ENCODE measurements at places on chromosomes 16 and 17.
A peak's percentile ranks its signal among the peaks of the same experiment; 100 is the strongest.

DNA sequence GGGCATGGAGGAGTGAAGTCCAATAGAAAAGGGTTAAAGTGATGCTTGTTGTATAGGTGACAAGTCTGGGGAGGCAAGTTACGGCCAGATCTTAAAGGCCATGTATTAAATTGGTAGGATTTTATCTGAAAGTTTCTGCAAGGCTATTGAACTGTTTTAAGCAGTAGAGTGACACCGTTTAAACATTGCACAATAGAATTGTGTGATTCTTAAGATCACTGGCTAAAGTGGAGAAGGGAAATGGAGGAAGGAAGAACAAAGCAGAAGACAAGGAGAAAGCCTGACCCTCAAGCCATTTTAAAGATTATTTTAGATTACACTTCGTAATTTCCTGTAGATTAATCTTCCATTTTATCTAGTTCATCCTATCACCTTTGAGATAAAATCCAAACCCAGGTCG, 5.6 kb upstream of the MPHOSPH6 start:
- DNase-seq = no peak

DNA sequence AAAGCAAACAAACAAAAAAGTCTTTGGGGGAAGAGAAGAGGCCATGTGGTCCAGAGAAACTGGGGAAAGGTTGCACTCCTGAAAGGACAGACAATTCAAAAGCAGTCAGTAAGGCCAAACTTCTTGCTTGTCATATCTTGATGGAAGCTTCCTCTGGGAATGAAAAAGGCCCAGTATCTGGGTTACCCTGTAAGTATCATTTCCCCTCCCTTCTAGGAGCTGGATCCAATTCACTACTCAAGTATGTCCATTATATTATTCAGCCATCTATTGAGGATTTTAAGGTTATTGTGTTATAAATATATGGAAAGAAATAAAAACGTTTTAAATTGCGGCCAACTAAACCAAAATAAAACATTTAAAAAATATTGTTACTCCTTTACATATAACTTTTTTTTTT, 26.0 kb upstream of the MON1B start:
- DNase-seq = no peak

DNA sequence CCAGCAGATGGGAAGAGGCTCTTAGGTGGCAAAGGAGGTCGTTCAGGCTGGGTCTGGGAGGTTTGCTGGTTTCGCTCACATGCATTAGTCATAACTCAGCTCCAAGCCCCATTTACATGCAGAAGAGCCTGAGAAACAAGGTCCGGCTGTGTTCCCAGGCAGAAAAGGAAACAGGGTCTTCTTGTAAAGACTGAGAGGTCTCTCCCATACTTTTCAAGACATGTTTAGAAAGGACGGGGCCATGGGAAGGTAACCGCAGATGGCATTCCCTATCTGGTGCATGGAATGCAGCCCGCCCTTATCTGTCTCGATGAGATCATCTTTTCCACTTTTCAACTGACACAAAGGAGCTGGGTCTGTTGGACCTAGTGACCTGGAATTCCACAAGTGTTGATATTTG, 389.0 kb upstream of the CDH11 start:
- DNase-seq = peak; percentile 79

DNA sequence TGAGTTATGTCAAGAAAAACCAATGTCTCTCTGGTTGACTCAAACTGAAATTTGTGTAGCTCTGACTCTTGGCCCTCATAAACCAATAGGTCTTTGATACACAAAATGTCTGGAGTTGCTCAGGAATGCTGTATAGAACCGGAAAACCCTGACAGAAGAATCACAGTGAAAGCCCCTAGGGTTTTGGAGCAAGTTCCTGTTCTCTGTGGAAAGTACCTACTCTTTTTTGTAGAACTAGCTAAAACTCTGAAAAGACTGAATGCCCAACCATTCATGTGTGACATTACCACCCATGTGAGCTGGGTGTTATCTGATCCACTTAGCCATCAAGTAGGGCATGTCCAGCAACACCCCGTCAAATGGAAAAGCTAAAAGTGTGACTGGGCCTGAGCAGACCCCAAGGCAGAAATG, 28.8 kb downstream of the CCL4 start:
- no peak for DNase-seq

GRCh38 chr17:49522357-49522890, 27.3 kb downstream of the NGFR start:
- DNase-seq = no peak

GRCh38 chr17:68580236-68580770, 20.9 kb downstream of the FAM20A start:
- DNase-seq = peak; percentile 25

DNA sequence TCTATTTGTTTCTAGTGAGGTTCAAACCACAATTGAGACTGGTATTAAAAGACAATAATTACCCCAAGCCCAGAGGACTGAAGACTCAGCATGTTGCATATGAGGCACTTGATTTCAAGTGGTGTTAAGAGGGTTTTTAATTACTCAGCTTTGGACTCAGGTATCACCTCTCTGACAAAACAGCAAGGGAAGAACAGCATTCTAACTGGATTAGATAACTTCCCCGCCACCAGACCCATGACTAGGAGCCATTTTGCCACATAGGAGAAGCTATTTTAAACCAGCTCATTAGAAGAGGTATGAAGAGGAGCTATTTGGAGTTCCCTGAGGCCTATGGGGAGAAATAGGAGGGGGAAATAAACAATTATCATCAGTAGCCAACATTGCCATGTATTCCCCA, 226.1 kb upstream of the TOX3 start:
- DNase-seq = no peak
